ENCODE measurements at places on chromosomes 4 and X.

- no peak for DNase-seq
Observed at GRCh38 chr4:126794363-126794762, 838.4 kb upstream of the INTU start.

DNA sequence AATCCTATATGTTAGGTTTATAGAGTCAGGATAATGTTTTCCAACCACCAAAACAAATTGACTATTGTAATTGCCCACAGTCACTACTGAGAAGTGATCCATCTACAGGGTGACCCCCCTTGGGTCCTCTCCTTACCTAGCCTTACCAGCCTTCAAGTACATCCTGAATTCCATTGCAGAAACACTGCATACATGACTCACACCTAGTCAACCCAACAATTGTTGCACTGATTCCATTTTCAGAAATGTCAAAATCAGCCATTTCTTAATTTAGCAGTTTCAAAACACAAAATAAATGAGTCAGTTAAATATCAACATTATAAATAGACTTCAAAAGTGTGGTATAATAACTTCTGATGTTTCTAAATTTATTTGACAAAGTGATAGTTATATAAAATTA is 106.3 kb upstream of the TNIP3 start:
- DNase-seq = no peak

- DNase-seq = no peak
Observed at GRCh38 chrX:53547668-53548067, 113.5 kb upstream of the HSD17B10 start.

DNA sequence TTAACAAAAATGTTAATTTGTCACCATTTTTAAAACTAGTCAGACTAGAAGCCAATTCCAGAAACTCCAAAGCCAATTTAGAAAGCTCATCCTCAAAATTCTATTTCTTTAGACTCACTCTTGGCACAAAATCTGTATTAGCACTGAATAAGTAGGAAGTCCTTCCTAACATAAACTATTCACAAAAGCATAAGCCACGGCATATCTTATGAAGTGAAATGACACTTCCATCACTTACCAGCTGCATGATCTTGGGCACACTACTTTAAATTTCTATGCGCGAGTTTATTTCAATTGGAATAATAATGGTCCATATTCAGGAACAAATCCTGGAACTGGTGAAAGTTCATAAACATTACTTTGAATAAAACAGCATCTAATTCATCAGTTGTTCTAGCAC is 1544.0 kb downstream of the TECRL start:
- DNase-seq = no peak

DNA sequence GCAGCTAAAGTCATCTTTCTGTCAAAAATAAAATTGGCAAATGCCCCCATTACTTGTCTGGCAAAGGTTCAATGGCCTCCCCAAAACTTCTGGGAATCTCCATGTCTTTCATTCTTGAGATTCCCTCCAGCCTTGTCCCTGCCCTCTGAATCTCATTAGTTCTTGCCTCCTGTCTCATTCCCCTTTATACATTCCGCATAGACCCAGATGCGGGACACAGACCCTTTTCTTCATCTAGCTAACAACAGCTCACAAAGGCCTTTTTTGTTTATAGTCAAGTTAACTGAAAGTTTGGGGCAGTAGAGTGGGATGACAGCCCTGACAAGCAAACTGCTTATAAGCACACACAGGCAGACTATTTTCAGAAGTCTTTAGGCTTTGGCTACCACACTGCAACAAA is 306.1 kb upstream of the FAM241A start:
- no peak for DNase-seq

- DNase-seq = no peak
Observed at GRCh38 chrX:72023071-72023470, 108.6 kb downstream of the RTL5 start.

GRCh38 chr4:79224777-79225104 is 101.1 kb downstream of the NAA11 start:
- DNase-seq = no peak

GRCh38 chr4:141640696-141641095 is 4.3 kb downstream of the IL15 start:
- DNase-seq = no peak

GRCh38 chr4:3860061-3860912 is 94.1 kb downstream of the ADRA2C start:
- DNase-seq = no peak

DNA sequence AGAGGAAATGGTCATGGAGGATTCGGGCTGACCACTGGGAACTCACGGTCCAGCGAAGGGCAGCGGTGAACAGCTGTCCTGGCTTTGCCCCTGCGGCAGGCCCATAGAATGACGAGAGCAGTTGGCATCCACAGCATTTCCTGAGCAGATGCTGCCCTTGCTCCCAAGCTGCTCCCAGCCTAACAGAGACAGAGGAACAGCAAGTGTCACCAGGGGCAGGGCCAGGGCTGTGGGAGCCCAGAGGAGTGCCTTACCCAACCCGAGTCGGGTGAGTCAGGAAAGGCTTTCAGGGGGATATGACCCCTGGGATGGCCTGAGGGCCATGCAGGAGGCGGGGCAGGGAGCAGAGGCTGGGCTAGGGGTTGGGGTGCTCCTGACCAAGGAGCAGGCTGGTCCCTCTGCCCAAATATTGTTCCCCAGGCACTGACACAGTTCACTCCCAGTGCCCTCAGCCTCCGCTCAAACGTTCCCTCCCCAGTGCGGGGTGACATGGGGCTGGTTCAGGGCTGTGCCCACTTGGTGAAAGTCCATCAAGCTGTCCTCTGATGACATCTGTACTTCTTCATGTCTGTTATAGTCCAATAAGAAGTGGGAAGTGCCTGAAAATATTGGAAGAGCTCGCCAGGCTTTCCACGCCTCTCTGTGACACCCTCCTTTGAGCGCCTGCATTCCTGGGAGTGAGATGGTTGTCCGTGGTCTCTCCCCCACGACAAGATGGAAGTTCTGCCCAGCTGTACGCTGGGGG is 64.7 kb upstream of the GPR78 start:
- no peak for DNase-seq

DNA sequence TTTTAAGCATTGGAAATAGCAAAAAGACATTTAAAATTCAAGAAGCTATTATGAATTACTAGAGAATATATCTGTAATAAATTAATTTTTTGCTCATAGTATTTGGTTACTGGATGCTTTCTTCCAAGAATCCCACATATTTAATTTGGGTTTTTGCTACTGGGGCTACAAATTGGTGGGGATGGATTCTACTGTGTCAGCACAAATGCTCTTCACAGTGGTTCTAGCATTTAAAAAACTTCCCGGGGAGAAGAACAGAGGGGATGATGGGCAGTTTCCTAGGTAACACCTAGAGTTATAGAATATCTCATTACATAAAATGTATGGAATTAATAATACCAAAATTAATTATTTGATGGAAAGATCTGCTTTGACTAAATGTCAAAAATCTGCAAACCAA is 68.9 kb upstream of the PRPS2 start:
- no peak for DNase-seq

DNA sequence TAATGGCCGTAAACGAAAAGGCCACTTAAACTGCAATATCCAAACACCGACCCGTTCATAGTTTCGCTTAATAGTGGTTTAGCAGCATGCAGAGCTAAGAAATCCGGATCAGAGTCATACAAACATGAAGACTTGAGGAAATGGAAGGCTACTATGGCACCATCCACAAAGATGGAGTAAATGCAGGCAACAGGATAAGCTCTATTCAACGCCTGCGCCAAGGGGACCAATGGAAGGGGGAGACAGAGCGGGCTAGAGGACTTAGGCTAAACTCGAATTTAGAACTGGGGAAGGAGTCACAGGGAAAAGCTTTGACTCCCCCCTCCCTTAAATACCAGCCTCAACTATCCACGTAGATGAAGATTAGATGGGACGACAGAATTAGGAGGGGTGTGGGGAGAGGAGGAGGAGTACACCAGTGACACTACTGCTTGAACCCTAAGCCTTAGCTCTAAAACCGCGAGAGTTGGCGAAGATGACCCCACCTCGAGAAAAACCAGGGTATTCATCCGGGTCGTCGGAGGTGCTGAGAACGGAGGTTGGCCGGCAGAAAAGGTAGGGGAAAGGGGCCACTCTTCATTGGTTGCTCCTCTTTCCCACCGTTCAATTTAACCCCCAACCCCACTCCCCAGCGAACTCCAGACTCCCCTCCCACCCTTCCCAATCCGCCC is 3.5 kb downstream of the HUWE1 start:
- DNase-seq = peak; percentile 25

- DNase-seq = no peak
Observed at GRCh38 chr4:121122661-121123060, 41.5 kb downstream of the TNIP3 start.

GRCh38 chr4:13918991-13919441 is 291.5 kb upstream of the BOD1L1 start:
- no peak for DNase-seq

DNA sequence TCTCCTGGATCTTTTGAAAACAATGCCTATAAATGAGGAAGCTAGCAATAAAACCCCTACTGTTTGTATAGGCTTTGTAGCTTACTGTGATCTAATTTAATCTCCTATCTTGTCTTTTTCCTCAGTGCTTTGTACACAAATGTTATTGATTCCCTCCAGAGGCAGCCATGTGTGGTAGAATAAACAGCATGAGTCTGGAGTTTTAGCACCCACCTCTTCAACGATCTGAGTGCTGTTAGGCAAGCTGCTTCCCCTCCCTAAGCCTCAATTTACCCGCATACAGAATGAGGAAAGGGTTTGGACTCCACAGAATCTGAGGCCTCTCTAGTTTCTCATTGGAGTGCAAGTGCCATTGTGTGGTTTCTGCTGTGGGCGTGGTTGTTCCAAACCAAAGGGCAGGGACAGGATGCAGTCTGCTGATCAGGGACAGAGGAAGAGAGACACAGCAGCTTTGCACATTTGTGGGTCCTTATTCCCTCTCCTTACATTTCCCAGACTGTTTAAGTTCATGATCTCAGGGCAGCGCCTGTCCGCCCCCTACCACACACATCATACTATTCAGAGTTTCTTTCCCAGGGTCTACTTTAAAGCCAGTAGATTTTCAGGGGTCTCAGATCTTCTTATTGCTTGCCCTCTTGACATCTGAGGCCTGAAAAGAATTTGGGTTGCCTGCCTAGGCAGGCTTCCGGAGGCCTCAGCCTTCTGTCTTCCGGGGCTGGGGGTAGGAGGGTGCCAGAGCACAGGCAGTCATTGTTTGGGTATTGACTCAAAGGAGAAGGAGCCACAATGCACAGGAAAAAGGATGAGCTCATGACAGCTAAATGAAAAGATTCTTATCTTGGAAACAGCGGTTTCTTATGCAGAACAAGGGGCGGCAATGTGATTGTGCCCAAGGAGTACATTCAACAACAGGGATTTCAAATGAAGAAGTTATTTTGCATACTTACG is 114.9 kb upstream of the TEX13D start:
- DNase-seq = peak; percentile 60

- DNase-seq = no peak
Observed at GRCh38 chr4:124703154-124703553, 9.4 kb downstream of the ANKRD50 start.

DNA sequence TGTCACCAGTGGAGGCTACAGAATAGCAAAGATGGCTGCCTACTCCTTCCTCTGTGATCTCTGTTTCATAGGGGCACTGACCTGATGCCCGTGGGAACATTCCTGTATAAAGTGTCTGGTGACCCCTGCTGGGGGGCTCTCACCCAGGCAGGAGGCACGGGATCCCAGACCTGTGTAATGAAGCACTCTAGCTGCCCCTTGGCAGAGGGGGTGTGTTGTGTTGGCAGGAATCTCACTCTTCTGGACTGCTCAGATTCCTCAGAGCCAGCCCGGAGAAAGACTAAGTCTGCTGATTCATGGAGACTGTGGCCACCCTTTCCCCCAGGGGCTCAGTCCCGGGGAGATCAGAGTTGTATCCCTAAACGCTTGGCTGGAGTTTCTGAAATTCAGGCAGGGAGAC is 648.3 kb downstream of the SPRY1 start:
- no peak for DNase-seq

- peak; percentile 18 for DNase-seq
Observed at GRCh38 chrX:24260842-24261550, 52.9 kb downstream of the SUPT20HL2 start.

- DNase-seq = no peak
Observed at GRCh38 chrX:64204252-64204651, 1.3 kb downstream of the AMER1 start.

DNA sequence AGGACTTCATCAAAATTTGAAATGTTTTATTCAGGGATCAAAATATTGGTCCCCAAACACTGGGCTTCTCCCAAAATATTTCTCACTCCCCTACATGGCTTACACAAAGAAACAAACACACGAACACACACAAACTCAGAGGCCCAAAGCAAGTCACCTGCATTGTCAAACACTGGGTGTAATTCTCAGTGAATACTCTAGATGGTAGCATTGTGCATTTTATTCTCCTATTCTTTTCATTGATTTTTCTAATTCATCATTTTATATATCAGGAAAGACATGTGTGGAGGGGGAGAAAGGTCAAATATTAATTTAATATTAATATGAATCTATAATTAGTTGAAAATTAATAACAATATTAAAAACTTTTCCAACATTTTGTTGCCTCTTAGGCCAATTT is 72.3 kb upstream of the TNMD start:
- DNase-seq = no peak

DNA sequence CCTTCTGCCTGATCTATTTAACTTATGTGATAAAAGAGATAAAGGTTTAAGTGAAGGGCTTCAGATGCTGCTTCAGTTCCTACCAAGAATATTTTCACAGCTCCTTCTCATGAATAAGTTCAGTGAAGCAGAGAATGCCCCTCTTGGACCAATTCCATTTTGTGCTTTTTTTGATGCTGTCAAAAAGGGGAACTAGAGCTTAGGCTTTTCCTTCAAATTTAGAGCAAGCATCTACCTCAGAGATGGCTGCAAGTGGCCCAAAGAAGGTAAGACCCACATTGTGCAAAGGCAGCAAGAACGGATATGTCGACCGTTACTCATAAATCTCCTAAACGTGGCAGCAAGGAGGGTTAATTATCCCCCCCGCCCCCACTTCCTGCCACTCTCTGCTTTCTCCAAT is 4.5 kb downstream of the CHRDL1 start:
- no peak for DNase-seq

DNA sequence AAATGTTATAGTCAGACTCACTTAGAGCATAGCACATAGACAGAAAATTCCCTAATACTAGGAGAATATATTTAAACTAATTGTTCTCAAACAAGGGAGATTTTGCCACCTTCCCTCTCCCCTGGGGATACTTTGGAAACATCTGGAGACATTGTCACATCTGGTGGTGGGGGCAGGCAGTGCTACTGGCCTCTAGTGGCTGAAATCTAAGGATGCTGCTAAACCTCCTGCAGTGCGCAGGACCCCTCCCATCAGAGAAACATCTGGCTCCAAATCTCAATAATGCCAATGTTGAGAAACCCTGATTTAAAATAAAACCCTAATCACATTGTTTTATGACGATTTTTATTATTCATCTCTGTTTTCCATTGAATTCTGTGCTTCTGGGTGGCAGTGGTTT is 244.9 kb downstream of the FRMPD4 start:
- DNase-seq = no peak

DNA sequence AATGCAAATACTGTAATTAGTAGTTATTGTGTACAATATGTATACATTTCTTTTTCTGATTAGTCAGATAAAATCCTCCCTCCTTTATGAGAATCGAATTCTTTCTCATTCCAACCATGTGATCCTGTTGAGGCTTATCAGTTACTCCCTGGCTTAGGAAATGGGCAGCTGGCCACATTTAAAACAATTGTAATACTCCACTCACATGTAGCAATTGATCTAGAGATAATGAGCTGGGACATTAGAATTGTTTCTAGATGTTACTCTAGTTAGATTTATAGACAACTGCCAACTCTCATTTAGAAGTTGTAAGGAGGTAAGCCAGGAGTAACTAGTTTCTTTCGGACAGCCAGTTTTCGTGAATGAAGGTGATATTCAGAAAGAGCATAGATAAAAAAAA is 859.3 kb upstream of the AADAT start:
- DNase-seq = no peak

GRCh38 chrX:153644356-153645125 is 2.5 kb upstream of the DUSP9 start:
- no peak for DNase-seq

Measured in activated naive CD8-positive, alpha-beta T cell treated with anti-CD3 and anti-CD28 coated beads, Interleukin-2, amount 50 U/mL, for 24 hours (primary cell).